ENCODE measurements at places on chromosomes 5 and 9. TPM values are rescaled to one million over a fixed set of nuclear protein-coding genes. Genes with fewer than 3 reads are reported as not detected.

DNA sequence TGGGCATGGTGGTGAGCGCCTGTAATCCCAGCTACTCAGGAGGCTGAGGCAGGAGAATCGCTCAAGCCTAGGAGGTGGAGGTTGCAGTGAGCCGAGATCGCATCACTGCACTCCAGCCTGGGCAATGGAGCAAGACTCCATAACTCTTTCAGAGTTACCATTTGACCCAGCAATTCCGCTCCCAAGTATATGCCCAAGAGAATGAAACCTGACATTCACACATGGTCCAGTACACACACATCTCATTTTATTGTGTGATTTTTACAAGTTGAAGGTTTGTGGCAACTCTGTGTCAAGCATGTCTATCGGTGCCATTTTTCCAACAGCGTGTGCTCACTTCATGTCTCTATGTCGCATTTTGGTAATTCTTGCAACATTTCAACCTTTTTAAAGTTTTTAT lies 24.9 kb upstream of the FIBCD1 start:
- DNase-seq: no peak
- peaks cover 7% of the 10 kb centered on the region for H3K36me3 ChIP-seq
- peaks cover 30% of the 10 kb centered on the region for H3K27me3 ChIP-seq
- H3K27ac ChIP-seq: no peak overlapping the region
- no peak overlapping the region for H3K4me3 ChIP-seq

DNA sequence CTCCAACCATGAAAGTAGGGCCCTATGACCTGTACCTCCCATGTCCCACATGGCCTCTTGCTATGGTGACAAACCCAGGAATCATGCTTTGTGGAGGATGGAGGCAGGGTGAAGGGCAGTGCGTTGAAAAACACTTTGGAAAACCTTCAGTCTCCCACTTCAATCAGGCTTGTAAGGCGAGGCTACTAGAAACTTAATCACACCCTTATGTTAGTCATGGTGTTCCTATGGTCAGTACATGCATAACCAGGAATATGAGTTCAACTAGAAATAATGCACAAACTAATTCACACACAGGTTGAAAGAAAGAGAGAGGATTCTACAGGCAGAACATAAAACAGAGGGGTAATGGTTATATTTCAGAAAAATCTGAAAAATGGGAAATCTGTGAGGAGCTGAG lies 601.1 kb downstream of the KCTD16 start:
- no peak for DNase-seq
- no peak overlapping the region for H3K27ac ChIP-seq
- no peaks in the 10 kb centered on the region for H3K36me3 ChIP-seq
- H3K4me3 ChIP-seq: no peak overlapping the region
- no peaks in the 10 kb centered on the region for H3K4me1 ChIP-seq

The MTRR gene
- 33.4 TPM for total RNA-seq

The CDKN2A gene
- total RNA-seq: 57.9 TPM
